GF-D8 (cell line): ENCODE measurements at places on chromosomes 1 and 21.

DNA sequence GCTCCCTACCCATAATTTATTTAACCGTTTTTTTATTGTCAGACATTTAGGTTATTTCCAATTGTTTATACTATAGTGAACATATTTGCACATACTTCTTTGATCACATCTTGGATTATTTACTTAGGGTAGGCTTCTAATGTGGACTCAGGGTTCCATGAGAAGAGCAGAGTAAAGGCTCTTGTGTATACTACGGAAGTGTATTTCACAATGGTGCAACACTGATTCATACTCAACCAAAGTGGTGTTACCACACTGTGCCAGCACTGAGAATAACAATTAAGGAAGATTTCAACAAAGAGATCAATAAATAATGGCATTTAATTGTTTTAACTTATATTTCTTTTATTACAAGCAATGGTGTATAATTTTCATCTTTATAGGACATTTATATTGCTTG, 251.2 kb downstream of the ZNF326 start:
- no peak for DNase-seq

DNA sequence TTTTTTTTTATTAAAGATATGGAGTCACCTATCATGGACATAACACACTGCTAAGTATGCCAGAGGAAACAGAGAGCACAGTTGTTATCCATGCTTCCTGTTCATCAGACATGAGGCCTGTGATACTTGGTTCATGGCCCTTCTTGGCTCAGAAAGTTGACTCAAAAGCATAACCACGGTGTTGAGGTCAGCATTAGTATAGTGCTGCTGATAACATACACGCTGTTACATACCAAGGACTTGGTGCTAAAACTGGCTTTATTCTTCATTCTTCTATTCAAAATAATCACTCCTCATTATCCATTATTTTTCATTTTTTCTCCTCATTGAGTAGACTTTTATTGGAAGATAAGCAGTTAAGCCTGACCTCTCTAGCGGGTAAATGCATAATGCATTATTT, 464.1 kb downstream of the ADGRL2 start:
- DNase-seq: no peak

GRCh38 chr1:36913016-36913415, 121.3 kb downstream of the GRIK3 start:
- DNase-seq: no peak

DNA sequence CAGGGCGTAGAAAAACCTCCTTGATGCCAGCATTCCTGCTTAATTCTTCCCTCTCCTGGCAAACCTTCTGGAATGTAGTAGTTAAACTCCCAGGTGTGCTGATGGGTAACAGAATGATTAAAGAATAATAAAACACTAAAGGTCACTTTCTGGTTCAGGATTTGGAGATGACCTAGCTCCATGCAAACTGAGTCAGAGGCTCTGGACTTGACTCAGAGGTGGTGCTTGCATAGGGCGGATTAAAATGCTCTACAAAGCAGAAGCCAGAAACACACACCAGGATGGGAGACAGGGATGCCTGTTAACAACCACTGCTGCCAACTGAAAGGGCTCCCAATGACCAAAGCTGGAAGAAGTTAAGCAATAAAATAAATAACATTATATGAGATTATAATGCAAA, 41.5 kb downstream of the KRTAP19-8 start:
- no peak for DNase-seq

DNA sequence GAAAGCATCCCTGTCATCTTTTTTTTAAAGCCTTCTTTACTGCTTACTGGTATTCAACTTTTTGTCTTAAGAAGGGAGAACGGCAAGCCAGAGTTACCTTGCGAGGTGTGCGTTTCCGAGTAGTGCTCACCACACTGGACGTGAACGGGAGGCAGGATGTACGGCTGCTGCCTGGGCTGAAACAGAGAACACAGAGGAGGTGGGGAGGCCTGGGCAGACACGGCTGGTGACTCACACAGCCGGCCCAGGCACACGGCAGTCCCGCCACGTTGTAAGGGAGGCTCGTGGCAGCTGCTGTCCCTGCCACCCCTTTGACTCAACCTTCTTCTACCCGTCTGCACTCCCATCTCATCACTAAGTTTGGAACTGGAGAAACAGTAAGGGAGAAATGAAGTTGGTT, 105.8 kb downstream of the SMYD2 start:
- DNase-seq: no peak

- no peak for DNase-seq
Observed at GRCh38 chr1:76262601-76263000, 188.1 kb downstream of the ST6GALNAC3 start.

DNA sequence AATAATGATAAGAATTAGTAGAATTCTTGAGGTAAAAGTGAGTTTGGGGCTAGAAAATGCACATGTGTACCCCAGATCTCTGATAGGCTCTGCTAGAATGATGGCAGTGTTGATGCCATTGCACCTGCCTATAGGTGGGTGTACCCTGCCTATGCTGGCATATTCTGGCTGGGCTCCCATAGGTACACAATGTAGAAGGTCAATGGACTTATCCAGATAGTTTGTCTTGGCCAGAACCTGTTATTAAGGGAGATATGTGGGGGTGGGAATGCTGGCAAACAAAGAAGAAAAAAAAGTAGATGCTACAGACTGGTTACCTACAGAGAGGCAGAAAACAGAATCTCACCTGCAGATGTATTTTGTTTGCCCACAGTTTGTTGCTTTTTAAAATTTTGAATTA, 14.1 kb upstream of the KLHDC8A start:
- DNase-seq: no peak

GRCh38 chr1:93537924-93538323, 90.0 kb downstream of the FNBP1L start:
- no peak for DNase-seq

GRCh38 chr1:26786437-26787380, 1.0 kb upstream of the PIGV start:
- DNase-seq: peak; percentile 87
